Stimulated activated naive B cell treated with anti-CD40 and anti-IgM and Interleukin-4, amounts not matched to agents 10 μg/mL and 1 μg/mL and 100 μg/mL, for 72 hours (primary cell): ENCODE measurements at places on chromosomes 6 and 20.
A peak's percentile ranks its signal among the peaks of the same experiment; 100 is the strongest.

DNA sequence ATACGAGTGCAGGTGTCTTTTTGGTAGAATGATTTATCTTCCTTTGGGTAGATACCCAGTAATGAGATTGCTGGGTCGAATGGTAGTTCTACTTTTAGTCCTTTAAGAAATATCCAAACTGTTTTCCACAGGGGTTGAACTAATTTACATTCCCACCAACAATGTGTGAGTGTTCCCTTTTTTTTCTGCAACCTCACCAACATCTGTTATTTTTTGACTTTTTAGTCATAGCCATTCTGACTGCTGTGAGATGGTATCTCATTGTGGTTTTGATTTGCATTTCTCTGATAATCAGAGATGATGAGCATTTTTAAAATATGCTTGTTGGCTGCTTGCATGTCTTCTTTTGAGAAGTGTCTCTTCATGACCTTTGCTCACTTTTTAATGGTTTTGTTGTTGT, 1.9 kb upstream of the ZNF831 start:
- H3K4me1 ChIP-seq, result peaks cover 56% of the 10 kb centered on the region
- no peak overlapping the region for H3K4me3 ChIP-seq
- DNase-seq, result no peak
- H3K27me3 ChIP-seq, result no peaks in the 10 kb centered on the region

GRCh38 chr6:110340392-110340965, 17.7 kb downstream of the METTL24 start:
- H3K4me1 ChIP-seq, result peaks cover 8% of the 10 kb centered on the region
- no peak for DNase-seq
- no peaks in the 10 kb centered on the region for H3K36me3 ChIP-seq
- H3K4me3 ChIP-seq, result no peak overlapping the region
- H3K27me3 ChIP-seq, result no peaks in the 10 kb centered on the region

- H3K4me1 ChIP-seq, result peaks cover 10% of the 10 kb centered on the region
- peak within 1 kb of the TSS; percentile 84 for H3K4me3 ChIP-seq
- no peak within 1 kb of the TSS for H3K27ac ChIP-seq
- H3K36me3 ChIP-seq, result no peaks in the 10 kb centered on the region
- peaks cover 12% of the 10 kb centered on the region for H3K27me3 ChIP-seq
Measured at GRCh38 chr20:41340327-41341055, at the start of gene LPIN3. Gene LPIN3 (plus strand): TSS chr20:41340821. CDS start chr20:41345804, 4,983 bp downstream.

DNA sequence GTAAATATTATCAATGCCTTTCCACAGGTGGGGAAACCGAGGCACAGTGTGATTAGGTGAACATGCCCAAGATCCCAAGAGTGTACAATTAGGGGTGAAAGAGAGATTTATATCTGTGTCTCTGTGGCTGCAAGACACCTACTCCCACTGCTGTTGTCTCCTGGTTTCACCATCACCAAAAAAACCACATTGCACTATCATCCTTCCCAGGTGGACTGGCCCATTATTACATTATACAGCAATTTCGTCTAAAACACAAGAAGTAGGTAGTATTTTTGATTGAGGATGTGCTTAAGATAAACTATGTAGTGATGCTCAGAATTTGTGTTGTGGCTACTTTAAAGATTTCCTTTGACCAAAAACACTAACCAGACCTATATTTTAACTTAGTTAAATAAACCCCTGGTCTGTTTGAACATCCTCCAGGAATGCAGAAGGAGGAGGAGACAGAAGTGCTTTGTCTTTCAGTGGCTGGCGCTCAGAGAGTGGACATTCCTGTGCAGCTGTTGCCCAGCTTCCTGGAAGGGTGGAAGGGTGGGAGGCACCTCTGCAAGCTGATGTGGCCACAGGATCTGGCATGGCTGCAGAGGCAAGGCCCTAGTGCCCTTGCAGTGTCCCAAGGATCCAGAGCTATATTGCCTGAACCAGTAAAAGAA, 23.8 kb downstream of the DCBLD1 start:
- no peaks in the 10 kb centered on the region for H3K4me1 ChIP-seq
- peaks cover 16% of the 10 kb centered on the region for H3K27me3 ChIP-seq
- DNase-seq, result no peak
- no peak overlapping the region for H3K4me3 ChIP-seq
- H3K36me3 ChIP-seq, result no peaks in the 10 kb centered on the region
- H3K27ac ChIP-seq, result no peak overlapping the region

- no peaks in the 10 kb centered on the region for H3K27me3 ChIP-seq
- H3K27ac ChIP-seq, result peak overlapping the region; percentile 37
- DNase-seq, result no peak
- H3K4me3 ChIP-seq, result no peak overlapping the region
- peaks cover 35% of the 10 kb centered on the region for H3K4me1 ChIP-seq
Measured at GRCh38 chr6:7906741-7907140, 3.8 kb downstream of the TXNDC5 start.

DNA sequence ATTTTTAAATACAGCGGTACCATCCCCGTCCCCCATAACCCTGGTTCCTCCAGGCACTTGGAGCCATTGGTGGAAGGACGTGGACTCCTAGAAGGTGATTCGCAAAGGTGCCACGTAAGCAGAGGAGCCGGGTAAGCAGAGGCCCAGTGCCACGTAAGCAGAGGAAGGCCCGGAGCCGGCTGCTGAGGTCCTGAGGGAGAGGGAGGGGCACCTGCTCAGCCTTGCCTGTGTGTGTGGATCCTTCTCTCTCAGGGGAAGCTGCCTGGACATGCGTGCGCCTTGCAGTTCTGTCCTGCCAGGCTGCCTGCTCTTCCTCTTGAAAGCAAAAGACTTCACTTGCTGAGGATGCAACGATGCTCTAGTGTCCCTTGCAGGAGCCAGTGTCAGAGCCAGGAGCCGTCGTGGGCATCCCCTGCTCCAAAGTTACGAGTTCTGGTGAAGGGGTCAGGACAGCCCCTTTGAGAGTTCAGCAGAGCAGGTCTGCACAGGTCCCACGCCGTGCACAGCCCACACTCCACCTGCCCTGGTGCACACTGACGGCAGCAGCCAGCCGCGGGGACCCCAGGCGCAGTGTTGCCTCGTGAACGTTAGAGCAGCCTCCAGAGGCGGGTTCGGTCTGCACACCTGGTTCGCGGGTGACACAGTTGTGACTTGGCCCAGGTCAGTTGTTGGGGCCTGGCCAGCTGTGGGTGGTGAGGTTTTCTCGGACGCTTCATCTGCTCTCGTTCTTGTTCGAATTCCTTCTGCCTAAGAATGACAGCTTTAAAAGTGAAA, 1.9 kb upstream of the NKAIN4 start:
- no peak for DNase-seq
- H3K36me3 ChIP-seq, result no peaks in the 10 kb centered on the region
- no peak overlapping the region for H3K27ac ChIP-seq
- peaks cover 17% of the 10 kb centered on the region for H3K4me1 ChIP-seq

GRCh38 chr20:57450931-57451330, 59.7 kb downstream of the RBM38 start:
- H3K27ac ChIP-seq, result peak overlapping the region; percentile 83
- H3K4me3 ChIP-seq, result peak overlapping the region; percentile 72
- H3K27me3 ChIP-seq, result no peaks in the 10 kb centered on the region
- H3K36me3 ChIP-seq, result no peaks in the 10 kb centered on the region
- DNase-seq, result no peak

- H3K27me3 ChIP-seq, result no peaks in the 10 kb centered on the region
- H3K27ac ChIP-seq, result no peak overlapping the region
Measured at GRCh38 chr6:68874747-68875146, 239.7 kb downstream of the ADGRB3 start.

- no peaks in the 10 kb centered on the region for H3K36me3 ChIP-seq
- H3K4me3 ChIP-seq, result no peak overlapping the region
- no peak overlapping the region for H3K27ac ChIP-seq
- H3K4me1 ChIP-seq, result no peaks in the 10 kb centered on the region
- no peaks in the 10 kb centered on the region for H3K27me3 ChIP-seq
Measured at GRCh38 chr6:2197984-2198383, 47.4 kb downstream of the GMDS start.

DNA sequence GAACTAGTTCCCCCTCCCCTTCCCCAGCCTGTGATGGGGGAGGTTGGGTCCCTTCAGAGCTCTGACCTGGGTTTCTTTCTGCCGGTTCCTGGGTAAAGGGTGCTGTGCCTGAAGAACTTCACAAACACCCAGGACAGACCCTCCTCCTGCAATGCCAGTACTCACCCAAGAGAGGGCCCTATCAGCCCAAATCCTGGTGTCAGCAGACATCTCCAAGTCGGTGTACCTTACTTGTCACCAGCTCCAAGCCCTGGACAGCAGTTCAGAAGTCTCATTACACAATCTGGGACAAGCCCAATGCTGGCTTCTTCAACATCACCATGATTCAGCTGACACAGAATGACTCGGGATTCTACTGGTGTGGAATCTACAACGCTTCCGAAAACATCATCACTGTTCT, 467 bp downstream of the TREML4 start:
- DNase-seq, result no peak
- H3K4me1 ChIP-seq, result peaks cover 33% of the 10 kb centered on the region
- H3K4me3 ChIP-seq, result peak overlapping the region; percentile 81
- peaks cover 5% of the 10 kb centered on the region for H3K27me3 ChIP-seq
- no peaks in the 10 kb centered on the region for H3K36me3 ChIP-seq
- peak overlapping the region; percentile 92 for H3K27ac ChIP-seq

DNA sequence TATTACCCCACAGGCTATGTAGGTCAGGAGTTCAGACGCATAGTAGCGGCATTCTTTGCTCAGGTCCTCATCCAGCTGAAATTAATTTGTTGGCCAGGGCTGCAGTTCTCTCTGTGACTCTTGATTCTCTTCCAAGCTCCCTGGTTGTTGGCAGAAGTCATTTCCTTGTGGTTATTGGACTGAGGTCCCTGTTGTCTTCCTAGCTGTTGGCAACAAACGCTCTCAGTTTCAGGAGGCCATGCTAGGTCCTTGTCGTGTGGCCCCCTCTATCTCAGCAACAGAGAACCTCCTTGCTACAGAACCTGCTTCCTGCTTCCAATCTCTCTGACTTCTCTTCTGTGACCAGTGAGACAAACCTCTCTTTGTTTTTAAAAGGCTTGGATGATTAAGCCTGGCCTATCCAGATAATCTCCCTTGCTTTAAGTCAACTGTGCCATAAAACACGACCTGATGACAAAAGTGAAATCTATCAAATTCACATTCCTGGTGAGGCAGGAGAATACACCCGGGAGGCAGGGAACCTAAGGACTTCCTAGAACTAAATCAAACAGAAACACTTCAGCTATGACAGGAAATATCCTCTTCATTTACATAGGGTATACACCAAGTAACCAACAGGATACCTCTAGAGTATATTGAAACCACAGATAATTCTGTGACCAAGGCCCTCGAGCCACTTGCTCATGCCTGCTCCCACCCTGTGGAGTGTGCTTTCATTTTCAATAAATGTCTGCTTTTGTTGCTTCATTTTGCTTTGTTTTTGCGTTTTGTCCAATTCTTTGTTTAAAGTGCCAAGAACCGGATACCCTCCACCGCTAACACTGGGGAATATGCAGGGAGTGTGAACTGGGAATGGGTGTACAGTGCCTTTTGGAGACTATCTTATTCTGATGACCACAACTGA, 196.0 kb downstream of the BTBD3 start:
- H3K4me3 ChIP-seq, result no peak overlapping the region
- H3K27ac ChIP-seq, result no peak overlapping the region
- no peak for DNase-seq
- no peaks in the 10 kb centered on the region for H3K36me3 ChIP-seq

- peaks cover 10% of the 10 kb centered on the region for H3K36me3 ChIP-seq
- H3K27ac ChIP-seq, result no peak overlapping the region
- peaks cover 18% of the 10 kb centered on the region for H3K4me1 ChIP-seq
- no peak overlapping the region for H3K4me3 ChIP-seq
- DNase-seq, result no peak
Measured at GRCh38 chr20:35681960-35682359, 17.2 kb downstream of the NFS1 start.

DNA sequence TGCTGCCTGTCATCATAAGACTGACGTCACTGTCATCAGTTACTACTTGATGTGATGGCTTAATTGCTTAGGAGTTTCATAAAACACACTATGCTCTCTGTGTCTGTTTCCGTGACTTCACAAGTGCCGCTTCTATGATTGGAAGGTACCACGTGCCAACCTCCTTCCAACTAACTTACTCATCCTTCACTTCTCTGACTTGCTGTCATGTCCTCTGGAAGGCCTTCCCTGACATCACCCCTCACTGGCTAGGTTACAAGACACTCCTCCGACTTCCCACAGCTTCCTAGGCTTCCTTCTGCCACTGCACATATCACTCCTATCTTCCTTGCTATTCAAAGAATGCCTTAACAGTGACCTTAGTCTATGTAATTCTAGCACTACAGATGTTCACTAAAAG, 20.4 kb downstream of the SERINC3 start:
- peaks cover 24% of the 10 kb centered on the region for H3K4me1 ChIP-seq
- H3K36me3 ChIP-seq, result peaks cover 51% of the 10 kb centered on the region
- no peak overlapping the region for H3K4me3 ChIP-seq
- no peak for DNase-seq

GRCh38 chr20:57715268-57715904, 5.6 kb upstream of the PMEPA1 start:
- H3K27me3 ChIP-seq, result peaks cover 5% of the 10 kb centered on the region
- peaks cover 35% of the 10 kb centered on the region for H3K4me1 ChIP-seq
- no peak overlapping the region for H3K4me3 ChIP-seq
- no peak overlapping the region for H3K27ac ChIP-seq
- no peak for DNase-seq

DNA sequence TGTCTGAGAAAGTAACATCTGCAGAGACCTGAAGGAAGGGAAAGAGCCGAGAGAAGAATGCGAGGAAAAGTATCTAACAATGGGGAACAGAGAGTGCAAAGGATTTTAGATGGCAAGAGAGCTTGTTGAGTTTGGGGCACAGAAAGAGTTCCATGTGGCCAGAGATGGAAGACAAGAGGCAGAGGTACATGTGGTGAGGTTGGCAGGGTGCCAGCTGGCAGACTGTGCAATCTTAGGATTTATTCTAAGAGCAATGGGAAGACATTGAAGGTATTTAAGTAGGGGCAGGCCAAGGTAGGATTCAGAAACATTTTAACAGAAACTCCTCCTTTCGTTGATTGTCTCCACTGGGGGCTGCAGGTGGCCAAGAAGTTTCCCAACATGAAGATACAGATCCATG, 20.4 kb upstream of the LBP start:
- H3K4me1 ChIP-seq, result peaks cover 2% of the 10 kb centered on the region
- no peak overlapping the region for H3K4me3 ChIP-seq
- H3K36me3 ChIP-seq, result no peaks in the 10 kb centered on the region
- no peak for DNase-seq
- no peak overlapping the region for H3K27ac ChIP-seq

- peaks cover 7% of the 10 kb centered on the region for H3K4me1 ChIP-seq
- no peaks in the 10 kb centered on the region for H3K27me3 ChIP-seq
- no peaks in the 10 kb centered on the region for H3K36me3 ChIP-seq
- DNase-seq, result no peak
- H3K4me3 ChIP-seq, result no peak overlapping the region
- no peak overlapping the region for H3K27ac ChIP-seq
Measured at GRCh38 chr20:32465092-32465900, 107.2 kb downstream of the ASXL1 start.

DNA sequence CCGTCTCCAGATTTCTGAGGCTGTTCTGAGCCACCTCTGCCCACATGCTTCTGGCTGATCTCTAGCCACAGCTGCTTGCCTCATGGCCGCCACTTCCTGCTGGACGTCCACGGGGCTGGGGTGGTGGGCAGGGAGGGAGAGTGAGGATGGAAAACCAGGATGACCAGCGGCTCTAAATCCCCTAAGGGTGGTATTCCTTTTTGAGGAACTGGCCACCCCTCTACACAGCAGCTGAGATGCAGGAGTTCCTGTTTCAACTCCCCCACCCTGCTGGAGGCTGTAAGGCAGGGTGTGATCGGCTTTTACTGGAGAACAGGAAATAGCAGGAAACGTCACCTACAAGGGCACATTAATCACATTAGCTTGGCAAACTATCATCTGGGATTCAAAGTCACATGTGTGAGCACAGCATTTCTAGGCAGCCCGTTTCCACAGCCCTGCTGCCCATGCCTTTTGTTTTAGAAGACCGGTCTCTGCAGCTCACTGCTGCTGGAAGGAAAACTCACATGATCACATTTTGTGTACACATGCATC, 181.6 kb upstream of the ECI2 start:
- peaks cover 12% of the 10 kb centered on the region for H3K27me3 ChIP-seq
- peaks cover 22% of the 10 kb centered on the region for H3K4me1 ChIP-seq
- no peaks in the 10 kb centered on the region for H3K36me3 ChIP-seq
- DNase-seq, result no peak
- no peak overlapping the region for H3K27ac ChIP-seq
